ENCODE measurements at places on chromosomes 6 and 20. TPM values are rescaled to one million over a fixed set of nuclear protein-coding genes. Genes with fewer than 3 reads are reported as not detected.

GRCh38 chr6:15335385-15335784 lies 89.5 kb downstream of the JARID2 start:
- H3K27ac ChIP-seq = no peak overlapping the region
- peaks cover 37% of the 10 kb centered on the region for H3K4me1 ChIP-seq
- H3K36me3 ChIP-seq = no peaks in the 10 kb centered on the region
- H3K4me3 ChIP-seq = no peak overlapping the region
- no peaks in the 10 kb centered on the region for H3K27me3 ChIP-seq

BHLHE23 gene
- not detected for total RNA-seq

DNA sequence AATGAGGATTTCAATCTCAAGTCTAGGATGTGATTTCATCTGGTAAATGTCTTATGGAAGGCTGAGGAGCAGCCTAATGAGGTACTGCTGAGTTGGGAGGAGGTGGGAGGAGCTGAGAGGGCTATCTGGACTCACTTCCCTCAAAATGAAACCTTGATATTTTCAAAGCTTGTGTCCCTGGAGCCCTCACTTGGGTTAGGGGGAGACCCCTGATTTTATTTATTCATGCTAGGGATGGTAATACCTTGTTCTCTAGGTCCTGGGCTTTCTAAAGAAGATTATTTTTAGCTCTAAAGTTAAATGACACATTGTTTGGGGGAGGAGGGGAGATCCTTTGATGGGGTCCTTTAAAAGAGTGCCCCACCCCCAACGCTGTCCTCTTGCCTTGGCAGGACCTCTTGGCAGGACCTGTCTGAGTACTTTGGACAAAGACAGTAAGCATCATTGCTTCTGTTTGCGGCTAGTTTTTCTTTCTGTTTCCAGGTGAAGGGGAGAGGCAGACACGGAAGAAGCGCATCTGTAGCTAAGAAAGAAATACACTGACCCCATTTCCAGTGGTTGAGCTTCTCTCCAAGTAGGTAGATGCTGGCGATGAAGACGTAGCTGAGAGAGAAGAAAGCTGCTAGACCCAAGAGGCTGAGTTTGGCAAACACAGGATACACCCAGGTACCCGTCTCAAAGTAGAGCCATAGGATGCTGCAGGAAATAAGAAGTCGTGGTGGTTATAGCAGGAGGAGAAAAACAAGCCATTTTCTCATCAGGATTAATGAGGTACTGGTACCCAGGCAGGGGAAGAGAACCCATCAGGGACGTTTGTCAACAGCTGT lies 55.6 kb downstream of the ADTRP start:
- H3K4me3 ChIP-seq = no peak overlapping the region
- DNase-seq = no peak
- H3K36me3 ChIP-seq = no peaks in the 10 kb centered on the region
- no peaks in the 10 kb centered on the region for H3K4me1 ChIP-seq
- no peak overlapping the region for H3K27ac ChIP-seq

GRCh38 chr6:31356216-31356945 lies 598 bp downstream of the HLA-B start:
- no peaks in the 10 kb centered on the region for H3K27me3 ChIP-seq
- H3K27ac ChIP-seq = peak overlapping the region; percentile 91
- no peaks in the 10 kb centered on the region for H3K36me3 ChIP-seq
- DNase-seq = peak; percentile 46
- no peaks in the 10 kb centered on the region for H3K4me1 ChIP-seq

GRCh38 chr6:56073315-56073714 lies 174.1 kb downstream of the COL21A1 start:
- no peaks in the 10 kb centered on the region for H3K4me1 ChIP-seq
- no peak for DNase-seq
- H3K27ac ChIP-seq = no peak overlapping the region
- H3K4me3 ChIP-seq = no peak overlapping the region
- no peaks in the 10 kb centered on the region for H3K36me3 ChIP-seq
- H3K27me3 ChIP-seq = no peaks in the 10 kb centered on the region

- no peaks in the 10 kb centered on the region for H3K27me3 ChIP-seq
- no peak overlapping the region for H3K27ac ChIP-seq
- H3K4me1 ChIP-seq = no peaks in the 10 kb centered on the region
- DNase-seq = no peak
- H3K36me3 ChIP-seq = no peaks in the 10 kb centered on the region
Observed at GRCh38 chr20:60104993-60105803, 147.0 kb downstream of the CDH26 start.

GRCh38 chr20:33263784-33264183 lies 19.2 kb upstream of the BPIFB1 start:
- H3K4me3 ChIP-seq = no peak overlapping the region
- H3K27me3 ChIP-seq = no peaks in the 10 kb centered on the region
- DNase-seq = no peak

DNA sequence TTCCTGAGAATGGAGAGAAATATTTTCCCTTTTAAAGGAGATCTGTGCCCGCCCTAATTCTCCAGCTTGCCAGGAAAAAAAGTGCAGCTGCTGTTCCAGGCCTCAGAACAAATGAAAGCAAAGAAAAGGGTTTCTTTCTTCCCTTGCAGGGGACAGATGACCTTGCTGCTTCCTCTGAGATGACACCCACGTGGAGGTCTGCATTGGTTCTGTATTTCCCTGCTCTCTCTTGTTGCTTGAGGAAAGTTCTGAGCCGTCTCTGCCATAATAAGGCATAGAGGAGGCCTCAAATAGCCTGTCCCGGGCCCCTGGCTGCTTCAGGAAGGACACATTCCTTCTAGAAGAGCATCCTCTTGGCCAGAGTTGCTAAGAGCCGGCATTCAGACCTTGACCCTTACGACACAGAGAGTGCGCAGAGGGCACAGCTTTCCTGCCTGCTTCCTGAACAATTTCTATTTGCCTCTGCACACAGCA lies 501.8 kb upstream of the SULF2 start:
- H3K27me3 ChIP-seq = no peaks in the 10 kb centered on the region
- peak; percentile 76 for DNase-seq
- no peak overlapping the region for H3K4me3 ChIP-seq

DNA sequence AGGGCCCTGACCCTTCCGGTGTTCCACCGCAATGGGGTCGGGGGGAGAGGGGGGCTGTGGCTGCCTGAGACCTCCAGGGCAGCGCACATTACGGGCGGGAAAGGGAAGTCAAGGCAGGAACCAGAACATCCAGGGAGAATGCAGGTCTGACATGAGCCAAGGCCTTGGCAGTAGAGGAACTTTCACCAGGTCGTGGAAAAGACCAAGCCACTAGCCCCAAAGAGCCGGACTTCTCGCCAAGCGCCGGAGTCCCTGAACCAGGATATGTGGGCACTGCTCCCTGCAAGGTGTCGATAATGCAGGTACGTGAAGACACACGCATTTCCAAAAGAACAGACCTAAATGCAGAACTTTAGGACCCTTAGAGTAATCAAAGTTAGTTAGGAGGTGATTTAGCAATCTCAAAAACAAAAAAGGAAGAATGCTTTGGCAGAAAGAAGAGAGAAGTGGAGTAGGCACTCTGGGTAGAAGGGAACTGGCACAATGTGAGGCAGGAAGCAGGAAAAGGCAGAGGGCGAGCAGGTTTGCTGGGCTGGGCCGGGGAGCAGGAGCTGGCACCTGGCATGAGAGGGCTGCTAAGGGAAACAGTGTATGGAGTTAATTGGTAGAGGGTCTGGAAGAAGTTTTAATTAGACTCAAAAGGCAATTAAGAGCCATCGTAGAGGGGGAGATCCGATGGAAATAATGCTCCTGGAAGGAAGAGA lies 14.3 kb downstream of the POU3F2 start:
- DNase-seq = no peak
- peaks cover 45% of the 10 kb centered on the region for H3K27me3 ChIP-seq
- no peaks in the 10 kb centered on the region for H3K36me3 ChIP-seq
- peaks cover 4% of the 10 kb centered on the region for H3K4me1 ChIP-seq
- H3K4me3 ChIP-seq = no peak overlapping the region
- H3K27ac ChIP-seq = no peak overlapping the region

DNA sequence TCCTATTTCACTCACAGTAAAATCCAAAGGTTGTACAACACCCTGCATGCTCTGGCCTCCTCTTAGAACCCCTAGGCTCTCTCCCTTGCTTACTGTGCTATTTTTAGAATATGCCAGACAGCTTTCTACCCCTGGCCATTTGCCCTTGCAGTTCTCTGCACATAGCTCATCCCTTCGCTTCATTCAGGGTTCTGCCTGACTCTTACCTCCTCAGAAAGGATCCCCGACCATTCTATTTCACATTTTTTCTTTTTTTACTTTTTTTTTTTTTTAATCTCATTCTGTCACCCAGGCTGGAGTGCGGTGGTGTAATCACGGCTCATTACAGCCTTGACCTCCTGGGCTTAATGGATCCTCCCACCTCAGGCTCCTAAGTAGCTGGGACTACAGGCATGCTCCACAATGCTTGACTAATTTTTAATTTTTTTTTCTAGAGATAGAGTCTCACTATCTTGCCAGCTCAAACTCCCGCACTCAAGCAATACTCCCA lies 33.6 kb downstream of the COMMD7 start:
- H3K4me3 ChIP-seq = no peak overlapping the region
- H3K27me3 ChIP-seq = no peaks in the 10 kb centered on the region
- peaks cover 15% of the 10 kb centered on the region for H3K36me3 ChIP-seq
- DNase-seq = no peak
- peak overlapping the region; percentile 24 for H3K27ac ChIP-seq

DNA sequence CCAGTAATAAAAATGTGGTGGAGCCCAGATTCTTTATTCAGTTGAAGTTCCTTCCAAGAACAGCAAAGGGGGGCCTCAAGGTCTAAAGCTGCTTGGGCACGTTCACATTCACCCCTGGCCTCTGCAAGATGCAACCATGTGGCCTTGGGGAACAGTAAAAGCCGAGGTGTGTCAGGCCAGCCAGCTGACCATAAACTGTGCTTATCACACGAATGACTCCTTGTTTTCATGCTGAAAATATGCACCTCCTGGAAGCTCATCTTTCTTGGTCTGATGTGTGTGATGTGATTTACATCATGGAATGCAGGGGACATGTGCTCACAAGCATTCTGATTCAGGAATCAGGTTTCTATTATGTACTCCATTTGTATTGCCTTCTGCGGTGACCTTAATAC lies 211.6 kb upstream of the MARCKS start:
- peak; percentile 11 for DNase-seq
- H3K27me3 ChIP-seq = no peaks in the 10 kb centered on the region
- no peak overlapping the region for H3K27ac ChIP-seq
- H3K4me1 ChIP-seq = no peaks in the 10 kb centered on the region

- H3K36me3 ChIP-seq = no peaks in the 10 kb centered on the region
- no peaks in the 10 kb centered on the region for H3K4me1 ChIP-seq
- H3K27ac ChIP-seq = no peak overlapping the region
- H3K27me3 ChIP-seq = no peaks in the 10 kb centered on the region
- H3K4me3 ChIP-seq = no peak overlapping the region
Observed at GRCh38 chr6:109961611-109962041, 16.5 kb upstream of the GPR6 start.

DNA sequence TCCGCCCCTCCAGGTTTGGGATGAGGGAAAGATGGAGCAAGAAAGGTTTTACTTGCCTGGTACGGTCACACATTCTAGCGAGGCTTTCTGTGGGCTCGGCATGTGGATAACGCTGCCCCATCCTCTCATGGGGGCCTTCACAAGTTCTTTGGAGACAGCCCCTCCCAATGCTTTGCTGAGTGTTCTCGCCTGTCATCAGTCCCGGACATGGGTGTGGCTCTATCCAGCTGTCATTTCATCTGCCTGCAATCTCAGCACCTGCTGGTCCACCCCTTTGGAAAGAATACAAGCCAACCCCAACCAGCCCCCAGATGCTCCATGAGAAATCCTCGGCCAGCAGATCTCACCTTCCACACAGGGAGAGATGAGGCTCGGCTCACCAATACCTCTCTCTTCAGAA lies 30.3 kb upstream of the MDGA1 start:
- H3K4me3 ChIP-seq = no peak overlapping the region
- no peak for DNase-seq
- H3K27ac ChIP-seq = no peak overlapping the region
- H3K27me3 ChIP-seq = no peaks in the 10 kb centered on the region

CD40 gene
- 13.5 TPM for total RNA-seq

DNA sequence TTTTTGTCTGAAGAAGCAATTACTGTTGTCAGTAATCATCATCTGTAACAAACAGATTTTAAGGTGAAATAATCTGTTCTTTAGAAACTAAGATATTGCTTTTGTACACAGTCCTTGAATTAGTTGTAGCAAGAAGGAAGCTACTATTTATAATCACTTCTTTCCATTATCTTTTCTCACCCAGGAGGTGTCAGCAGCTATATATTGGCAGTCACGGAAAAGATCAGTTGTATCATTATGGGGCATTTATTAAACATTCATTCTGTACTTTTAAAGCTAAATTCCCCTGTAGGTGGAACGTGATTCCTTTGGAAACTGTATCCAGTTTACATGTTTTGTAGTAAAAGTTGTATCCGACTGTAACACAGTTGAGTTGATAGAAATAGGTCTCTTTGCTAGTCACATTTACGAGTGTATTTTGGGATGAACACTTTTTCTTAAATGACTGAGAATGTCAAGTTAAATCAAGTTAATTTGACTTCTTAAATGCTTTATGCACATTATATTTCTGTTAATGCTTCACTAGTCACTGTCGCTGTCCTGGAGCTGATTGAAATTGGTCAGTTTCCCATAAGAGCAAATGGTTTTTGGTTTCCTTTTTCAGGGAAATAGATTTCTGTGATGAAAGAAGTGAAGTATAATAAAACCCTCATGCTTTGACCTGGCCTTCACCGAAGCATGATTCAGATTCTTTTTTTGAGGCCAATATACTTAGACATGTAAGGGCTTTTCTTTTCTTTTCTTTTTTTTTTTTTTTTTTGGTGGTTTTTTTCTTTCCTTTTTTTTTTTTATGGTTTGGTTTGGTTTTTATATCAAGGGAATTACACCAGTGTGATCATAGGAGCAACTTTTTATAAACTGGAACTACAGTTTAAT lies 5.1 kb downstream of the QKI start:
- H3K27ac ChIP-seq = peak overlapping the region; percentile 95
- no peak overlapping the region for H3K4me3 ChIP-seq
- no peaks in the 10 kb centered on the region for H3K27me3 ChIP-seq
- peaks cover 71% of the 10 kb centered on the region for H3K4me1 ChIP-seq

TLDC2 gene
- total RNA-seq = not detected

EDN1 gene
- total RNA-seq = 1.4 TPM

DNA sequence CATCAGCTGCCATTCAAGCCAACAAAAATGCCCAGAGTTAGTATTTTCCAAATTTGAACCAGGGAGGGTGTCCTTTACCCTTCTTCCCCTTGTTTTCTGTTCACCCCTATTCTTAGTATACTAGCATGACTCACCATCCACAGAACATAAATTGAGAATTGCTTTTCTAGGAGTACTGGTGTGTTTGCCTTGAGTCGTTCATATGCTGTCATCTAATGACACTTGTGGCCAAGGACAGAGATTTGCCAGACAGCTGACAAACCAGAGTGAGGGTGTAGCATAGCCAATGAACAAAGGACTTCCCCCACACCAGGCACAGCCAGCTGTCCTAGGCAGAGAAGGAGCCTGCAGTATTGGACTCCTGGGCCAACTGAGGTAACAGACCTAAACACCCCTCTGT lies 62.2 kb downstream of the FILIP1 start:
- H3K4me3 ChIP-seq = no peak overlapping the region

DNA sequence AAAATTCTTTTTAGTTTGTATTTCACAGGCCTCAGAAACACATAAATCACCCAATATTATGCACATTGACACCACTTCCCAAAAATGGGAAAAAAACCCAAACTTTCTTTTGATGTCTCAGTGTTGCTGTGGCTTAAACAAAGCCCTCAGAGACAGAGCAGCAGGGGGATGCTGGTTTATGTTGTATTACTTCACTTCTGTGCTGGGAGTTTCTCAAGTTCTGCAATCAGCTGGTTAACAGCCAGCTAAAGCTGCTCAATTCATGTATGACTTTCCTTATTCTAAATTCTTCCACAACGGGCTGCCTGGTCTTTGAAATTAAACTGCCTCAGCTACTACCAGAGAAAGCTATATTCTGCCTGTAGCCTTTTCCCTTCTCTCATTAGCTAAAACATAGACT lies 5.6 kb downstream of the FILIP1 start:
- H3K27me3 ChIP-seq = no peaks in the 10 kb centered on the region
- no peak overlapping the region for H3K4me3 ChIP-seq
- no peak overlapping the region for H3K27ac ChIP-seq
- peaks cover 4% of the 10 kb centered on the region for H3K4me1 ChIP-seq
- DNase-seq = no peak
- H3K36me3 ChIP-seq = no peaks in the 10 kb centered on the region

ACOT13 gene
- 9.8 TPM for total RNA-seq

Measured in adrenal gland (tissue), 19 donors.